ENCODE measurements at places on chromosomes 4 and X. TPM values are rescaled to one million over a fixed set of nuclear protein-coding genes. Genes with fewer than 3 reads are reported as not detected.

CDX4 gene
- total RNA-seq: not detected

TCEAL6 gene
- not detected for total RNA-seq

GAGE12D gene
- total RNA-seq: not detected

HTT-AS gene
- total RNA-seq: not detected

ANK2 gene
- 5.5 TPM for total RNA-seq

ZCCHC18 gene
- total RNA-seq: 0.62 TPM

ARR3 gene
- not detected for total RNA-seq

DNA sequence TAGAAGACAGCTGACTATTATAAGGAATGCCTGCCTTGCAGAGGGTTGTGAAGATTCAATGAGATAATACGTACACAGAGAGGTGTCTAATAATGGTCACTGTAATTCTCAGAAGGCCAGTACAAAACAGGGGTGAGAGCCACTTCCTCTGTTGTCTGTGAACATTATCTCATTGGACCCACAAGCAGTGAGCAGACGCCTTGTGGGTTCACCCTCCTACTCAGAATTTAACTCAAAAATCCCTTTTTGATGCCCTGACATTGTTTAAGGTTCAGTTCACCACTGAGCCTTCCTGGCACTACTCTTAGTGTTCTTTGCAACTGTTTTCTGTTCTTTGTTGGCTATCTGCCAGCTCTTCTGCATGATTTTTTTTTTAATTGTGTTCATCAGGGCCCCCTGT lies 467.4 kb downstream of the BCOR start:
- H3K4me1 ChIP-seq: no peaks in the 10 kb centered on the region
- H3K4me3 ChIP-seq: no peak overlapping the region
- H3K27me3 ChIP-seq: no peaks in the 10 kb centered on the region

GRCh38 chrX:18938710-18939109 lies 45.2 kb downstream of the PHKA2 start:
- H3K4me1 ChIP-seq: no peaks in the 10 kb centered on the region
- no peaks in the 10 kb centered on the region for H3K36me3 ChIP-seq
- no peaks in the 10 kb centered on the region for H3K27me3 ChIP-seq
- no peak overlapping the region for H3K4me3 ChIP-seq

- no peak overlapping the region for H3K4me3 ChIP-seq
- H3K4me1 ChIP-seq: no peaks in the 10 kb centered on the region
- DNase-seq: no peak
- no peak overlapping the region for H3K27ac ChIP-seq
- H3K27me3 ChIP-seq: no peaks in the 10 kb centered on the region
- no peaks in the 10 kb centered on the region for H3K36me3 ChIP-seq
These were observed 103.1 kb upstream of the MAP9 start for GRCh38 chr4:155479835-155480234.

GRCh38 chrX:124573468-124573867 lies 227.1 kb downstream of the SH2D1A start:
- H3K27ac ChIP-seq: no peak overlapping the region
- H3K27me3 ChIP-seq: no peaks in the 10 kb centered on the region
- no peak overlapping the region for H3K4me3 ChIP-seq
- H3K4me1 ChIP-seq: no peaks in the 10 kb centered on the region
- H3K36me3 ChIP-seq: no peaks in the 10 kb centered on the region

GRCh38 chr4:185740471-185740873 lies 71.5 kb downstream of the SORBS2 start:
- no peak overlapping the region for H3K27ac ChIP-seq
- no peaks in the 10 kb centered on the region for H3K27me3 ChIP-seq
- no peak overlapping the region for H3K4me3 ChIP-seq
- DNase-seq: no peak

- no peak overlapping the region for H3K27ac ChIP-seq
- DNase-seq: no peak
- no peaks in the 10 kb centered on the region for H3K4me1 ChIP-seq
- H3K36me3 ChIP-seq: no peaks in the 10 kb centered on the region
- H3K4me3 ChIP-seq: no peak overlapping the region
These were observed 76.9 kb upstream of the GPM6B start for GRCh38 chrX:13893826-13894225.

DNA sequence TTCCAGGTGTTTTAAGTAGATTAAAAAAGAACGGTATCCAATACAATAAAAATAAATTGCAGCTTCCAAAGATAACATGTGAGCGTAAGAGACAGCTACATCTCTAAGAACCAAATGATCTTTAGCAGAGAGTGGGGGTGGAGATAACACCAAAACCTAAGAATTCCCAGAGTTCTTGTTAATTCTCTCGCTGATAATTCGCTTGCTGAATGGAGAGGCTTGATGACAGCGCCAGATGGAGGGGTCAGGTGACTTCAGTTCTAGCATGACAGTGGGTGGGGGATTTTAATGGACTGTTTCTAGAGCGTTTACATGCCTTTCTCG lies 2.3 kb downstream of the CLCN4 start:
- H3K4me1 ChIP-seq: no peaks in the 10 kb centered on the region
- no peak for DNase-seq
- no peak overlapping the region for H3K27ac ChIP-seq
- no peaks in the 10 kb centered on the region for H3K36me3 ChIP-seq
- H3K4me3 ChIP-seq: no peak overlapping the region

- no peaks in the 10 kb centered on the region for H3K27me3 ChIP-seq
- H3K4me3 ChIP-seq: no peak overlapping the region
- H3K4me1 ChIP-seq: no peaks in the 10 kb centered on the region
- no peaks in the 10 kb centered on the region for H3K36me3 ChIP-seq
- no peak for DNase-seq
These were observed 457.9 kb downstream of the BCOR start for GRCh38 chrX:39639871-39640270.

- H3K36me3 ChIP-seq: no peaks in the 10 kb centered on the region
- peak overlapping the region; percentile 54 for H3K27ac ChIP-seq
- no peak for DNase-seq
- H3K27me3 ChIP-seq: no peaks in the 10 kb centered on the region
- no peak overlapping the region for H3K4me3 ChIP-seq
These were observed 9.8 kb upstream of the CCNG2 start for GRCh38 chr4:77147079-77147782.

DNA sequence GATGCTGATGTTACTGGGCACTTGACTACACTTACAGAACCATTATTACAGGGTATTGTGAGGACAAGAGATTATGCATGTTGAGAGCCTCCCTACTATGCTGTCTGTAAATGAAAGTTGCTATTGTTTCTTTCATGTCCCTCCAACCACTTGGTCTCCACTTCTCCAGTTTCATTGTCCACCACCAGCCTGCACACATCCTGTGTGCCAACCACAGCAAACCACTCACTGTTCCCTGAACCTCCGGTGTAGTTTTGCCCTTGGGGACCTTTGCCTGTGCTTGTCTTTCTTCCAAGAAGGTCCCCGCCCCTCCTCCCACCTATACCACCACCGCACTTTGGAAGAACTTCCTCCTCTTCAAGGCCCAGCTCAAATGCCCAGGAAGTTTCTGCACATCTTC lies 43.1 kb upstream of the AFF2 start:
- no peaks in the 10 kb centered on the region for H3K27me3 ChIP-seq
- H3K4me3 ChIP-seq: no peak overlapping the region
- no peak for DNase-seq
- H3K27ac ChIP-seq: no peak overlapping the region
- no peaks in the 10 kb centered on the region for H3K36me3 ChIP-seq

GRCh38 chr4:158236304-158237030 lies 26.2 kb downstream of the TMEM144 start:
- H3K4me3 ChIP-seq: no peak overlapping the region
- no peak overlapping the region for H3K27ac ChIP-seq
- H3K27me3 ChIP-seq: no peaks in the 10 kb centered on the region
- H3K4me1 ChIP-seq: no peaks in the 10 kb centered on the region
- no peaks in the 10 kb centered on the region for H3K36me3 ChIP-seq
- no peak for DNase-seq

DNA sequence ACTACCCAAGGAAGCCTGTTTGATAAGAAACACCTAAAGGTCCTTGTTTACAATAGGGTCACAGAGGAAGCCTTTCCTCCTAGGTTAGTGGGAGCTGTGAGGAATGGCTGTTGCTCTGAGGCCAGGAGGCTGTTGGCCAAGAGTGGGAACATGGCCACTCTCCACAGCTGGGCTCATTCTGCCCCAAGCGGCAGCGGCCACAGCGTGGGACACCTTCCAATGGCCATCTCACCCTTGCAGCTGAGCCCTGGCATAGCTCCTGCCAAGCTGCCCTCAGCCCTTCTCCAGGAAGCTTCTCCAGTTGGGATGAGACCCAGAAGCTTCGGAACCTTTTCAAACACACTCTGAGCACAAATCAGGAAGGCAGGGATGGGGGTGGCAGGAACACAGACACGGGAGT lies 111.8 kb upstream of the MAP3K15 start:
- H3K27ac ChIP-seq: no peak overlapping the region
- H3K4me3 ChIP-seq: no peak overlapping the region
- no peaks in the 10 kb centered on the region for H3K36me3 ChIP-seq
- H3K4me1 ChIP-seq: no peaks in the 10 kb centered on the region
- DNase-seq: no peak
- no peaks in the 10 kb centered on the region for H3K27me3 ChIP-seq

GRCh38 chr4:337932-338758 lies 531 bp downstream of the ZNF141 start:
- no peaks in the 10 kb centered on the region for H3K27me3 ChIP-seq
- no peak for DNase-seq
- H3K36me3 ChIP-seq: no peaks in the 10 kb centered on the region
- no peak overlapping the region for H3K27ac ChIP-seq
- H3K4me3 ChIP-seq: no peak overlapping the region

DNA sequence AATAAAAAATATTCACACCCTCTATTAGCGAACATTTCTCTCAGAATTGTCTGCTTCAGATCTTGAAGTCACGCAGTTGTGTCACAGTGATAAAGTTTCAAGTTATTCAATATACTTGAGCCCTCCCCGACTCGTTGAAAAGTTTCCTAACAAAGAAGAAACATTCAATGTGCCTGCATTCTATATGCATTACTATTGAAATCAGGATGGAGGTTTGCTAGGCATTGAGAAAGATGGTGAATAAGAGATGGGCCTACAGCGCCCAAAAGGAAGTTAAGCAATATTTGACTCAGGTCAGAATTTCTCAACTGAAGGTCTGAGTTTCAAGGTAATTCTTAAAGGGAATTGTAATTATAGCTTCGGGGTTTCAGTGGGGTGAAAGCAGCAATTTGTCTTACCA lies 6.1 kb downstream of the TCEANC start:
- no peaks in the 10 kb centered on the region for H3K36me3 ChIP-seq
- H3K27me3 ChIP-seq: no peaks in the 10 kb centered on the region
- no peak overlapping the region for H3K4me3 ChIP-seq
- DNase-seq: no peak
- no peak overlapping the region for H3K27ac ChIP-seq
- H3K4me1 ChIP-seq: no peaks in the 10 kb centered on the region

DNA sequence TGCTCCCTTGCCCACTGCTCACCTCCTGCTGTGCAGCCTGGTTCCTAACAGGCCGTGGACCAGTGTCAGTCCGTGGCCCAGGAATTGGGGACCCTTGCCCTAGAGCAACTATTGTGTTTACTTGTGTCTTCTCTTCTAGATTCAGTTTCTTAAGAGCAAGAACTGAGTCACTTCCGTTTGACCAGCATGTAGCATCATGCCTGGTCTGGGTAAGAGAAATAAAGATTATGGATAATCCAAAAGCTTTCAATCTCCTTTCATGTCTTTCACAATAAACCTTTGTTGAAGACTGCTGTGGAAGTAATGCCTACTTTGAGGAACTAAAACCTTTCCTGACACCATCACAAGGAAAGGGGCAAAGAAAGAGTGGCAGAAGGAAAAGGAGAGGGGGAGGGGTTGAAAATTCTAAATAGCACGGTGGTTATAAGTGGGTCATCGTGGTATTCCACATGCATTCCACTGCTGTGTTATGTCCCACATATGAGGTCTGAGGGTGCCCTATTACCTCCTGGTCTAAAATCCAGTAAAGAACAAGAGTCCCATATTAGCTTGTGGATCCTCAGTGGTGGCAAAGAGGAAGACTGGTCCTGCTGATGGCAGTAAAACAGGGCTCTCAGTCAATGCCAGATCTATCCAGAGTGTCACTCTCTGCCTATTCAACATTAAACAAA lies 133.4 kb downstream of the RASL11B start:
- H3K36me3 ChIP-seq: no peaks in the 10 kb centered on the region
- H3K4me3 ChIP-seq: no peak overlapping the region
- no peak overlapping the region for H3K27ac ChIP-seq
- DNase-seq: no peak
- no peaks in the 10 kb centered on the region for H3K4me1 ChIP-seq
- H3K27me3 ChIP-seq: no peaks in the 10 kb centered on the region

DNA sequence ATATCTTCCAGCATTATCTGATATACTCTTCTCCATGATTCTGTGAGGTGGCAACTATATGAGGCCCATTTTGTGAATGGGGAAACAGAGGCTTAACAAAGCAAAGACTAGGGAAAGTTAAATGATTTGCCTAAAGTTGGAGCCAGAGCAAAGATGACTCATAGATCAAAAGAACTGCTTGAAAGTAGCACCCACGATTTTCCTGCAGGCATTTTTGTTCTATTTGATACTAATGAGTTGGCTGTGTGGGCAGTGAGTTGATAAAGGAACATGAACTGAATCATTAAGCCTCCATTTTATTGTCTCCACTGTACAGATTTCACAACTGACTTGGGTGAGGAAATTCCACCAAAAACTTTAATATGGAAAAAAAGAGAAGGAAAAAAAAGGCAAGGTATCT lies 138.9 kb upstream of the IGFBP7 start:
- no peak overlapping the region for H3K27ac ChIP-seq
- H3K4me1 ChIP-seq: no peaks in the 10 kb centered on the region
- DNase-seq: no peak

DNA sequence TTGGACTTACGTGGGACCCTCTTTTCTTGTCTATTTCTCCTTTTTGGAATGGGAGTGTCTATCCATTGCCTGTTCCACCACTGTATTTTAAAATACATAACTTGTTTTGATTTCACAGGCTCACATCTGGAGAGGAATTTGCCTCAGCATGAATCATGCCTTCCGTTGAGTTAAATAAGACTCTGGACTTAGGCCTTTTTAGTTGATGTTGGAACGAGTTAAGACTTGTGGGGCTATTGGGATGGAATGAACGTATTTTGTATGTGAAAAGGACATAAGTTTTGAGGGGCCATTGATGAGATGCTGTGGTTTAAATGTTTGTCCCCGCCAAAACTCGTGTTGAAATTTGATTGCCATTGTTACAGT lies 66.2 kb downstream of the BEX3 start:
- no peak overlapping the region for H3K4me3 ChIP-seq
- DNase-seq: no peak
- H3K27ac ChIP-seq: no peak overlapping the region
- no peaks in the 10 kb centered on the region for H3K4me1 ChIP-seq

DNA sequence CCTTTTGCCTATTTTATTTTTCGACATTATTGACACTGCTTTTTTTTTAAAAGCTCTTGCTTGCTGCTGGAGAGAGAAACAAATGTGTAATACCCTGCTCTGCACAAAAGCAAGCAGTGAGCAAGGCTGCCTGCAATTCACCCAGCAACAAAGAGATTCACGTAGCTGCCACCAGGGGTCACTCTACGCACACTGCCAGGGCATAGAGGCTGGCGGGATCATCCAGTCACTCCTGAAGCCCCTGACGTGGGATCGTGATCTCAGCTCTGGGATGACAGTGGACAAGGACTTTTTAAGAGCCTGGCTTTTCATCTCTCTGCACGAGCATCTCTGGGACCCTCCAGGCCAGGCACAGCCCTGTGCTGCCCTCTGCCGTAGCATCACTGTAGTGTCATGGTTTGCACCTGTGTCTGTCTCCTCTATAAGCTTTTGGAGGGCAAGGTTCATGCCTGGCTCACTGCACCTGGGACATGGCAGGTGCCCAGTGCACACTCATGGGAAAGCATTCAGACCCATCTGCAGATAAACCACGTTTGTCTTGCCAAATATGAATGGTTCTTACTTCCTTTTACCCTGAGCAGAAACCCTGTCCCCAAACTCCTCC lies 19.8 kb downstream of the C4orf50 start:
- no peaks in the 10 kb centered on the region for H3K27me3 ChIP-seq
- H3K36me3 ChIP-seq: no peaks in the 10 kb centered on the region
- DNase-seq: peak; percentile 41
- no peak overlapping the region for H3K4me3 ChIP-seq
